ENCODE measurements at places on chromosomes 4 and X.

GRCh38 chr4:6524436-6524835 lies 50.6 kb upstream of the MAN2B2 start:
- DNase-seq: no peak

GRCh38 chrX:49233887-49234555 lies 881 bp upstream of the CACNA1F start:
- DNase-seq: no peak

- DNase-seq: no peak
Observed at GRCh38 chrX:129116676-129117470, 406.4 kb downstream of the SMARCA1 start.

DNA sequence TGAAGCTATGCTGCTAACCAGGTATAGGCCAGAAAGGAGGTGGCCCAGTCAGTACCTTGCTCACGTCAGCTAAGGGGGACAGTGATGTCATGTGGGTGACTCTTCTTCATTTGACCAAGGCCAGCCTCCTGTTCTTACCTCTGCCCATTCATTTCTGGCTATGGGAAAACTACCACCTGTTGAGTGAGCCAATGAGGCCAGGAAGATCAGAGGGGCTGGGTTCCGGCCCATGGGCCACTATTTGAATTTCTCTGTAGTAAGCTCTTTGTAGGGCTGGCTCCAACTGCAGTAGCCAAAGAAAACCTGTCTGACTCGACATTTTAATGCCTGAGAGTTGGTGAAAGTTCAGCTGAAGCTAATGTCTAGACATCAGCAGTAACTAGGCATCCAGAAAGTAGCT lies 102.6 kb downstream of the AKAP4 start:
- DNase-seq: no peak

- DNase-seq: peak; percentile 80
Observed at GRCh38 chrX:53317365-53318069, 36.1 kb upstream of the IQSEC2 start.

DNA sequence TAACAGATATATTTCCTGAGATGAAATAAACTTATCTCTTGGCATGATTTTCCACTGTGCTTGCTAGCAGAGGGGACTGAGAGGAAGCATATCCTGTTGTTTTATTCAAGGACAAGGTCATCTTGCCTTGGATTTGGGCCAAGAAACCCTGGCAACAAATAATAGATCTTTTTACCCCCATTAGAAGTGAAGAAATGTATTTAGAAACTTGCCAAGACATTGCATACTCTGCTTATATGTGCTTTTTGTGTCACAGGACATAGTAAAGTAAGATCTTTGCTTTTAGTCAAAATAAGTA lies 170.2 kb downstream of the RAPGEF2 start:
- DNase-seq: no peak

DNA sequence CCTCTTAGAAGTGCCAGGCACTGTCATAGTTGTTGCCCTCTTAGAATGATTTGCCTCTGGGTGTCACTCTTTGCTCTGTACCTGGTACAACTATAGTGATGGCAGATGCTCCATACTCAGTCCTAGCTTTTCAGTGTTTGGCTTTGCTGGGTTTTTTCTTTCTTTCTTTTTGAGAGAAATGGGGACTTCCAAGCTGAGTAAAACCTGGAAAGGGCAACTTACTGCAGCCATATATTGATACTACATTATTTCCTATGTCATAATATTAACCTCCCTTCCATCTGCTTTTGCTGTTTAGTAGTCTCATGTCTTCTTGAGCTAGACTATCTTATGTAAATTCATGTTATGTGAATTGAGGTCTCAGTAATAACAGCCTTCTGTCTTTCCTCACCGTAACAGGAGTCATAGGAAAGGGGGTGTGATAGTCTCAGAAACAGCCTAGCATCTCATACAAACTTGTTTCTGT lies 49.0 kb downstream of the NIPAL1 start:
- DNase-seq: peak; percentile 32

DNA sequence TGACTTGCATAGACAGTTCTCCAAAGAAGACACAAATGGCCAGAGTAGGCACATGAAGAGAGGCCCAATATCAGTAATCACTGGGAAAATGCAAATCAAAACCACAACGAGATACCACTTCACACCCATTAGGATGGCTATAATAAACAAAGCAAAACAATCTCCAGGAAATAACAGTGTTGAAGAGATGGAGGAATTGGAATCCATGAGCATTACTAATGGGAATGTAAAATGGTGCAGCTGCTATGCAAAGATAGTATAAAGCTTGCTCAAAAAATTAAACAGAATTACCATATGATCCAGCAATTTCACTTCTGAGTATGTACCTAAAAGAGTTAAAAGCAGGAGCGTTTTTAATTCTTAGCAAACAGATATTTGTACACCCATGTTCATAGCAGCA lies 17.0 kb upstream of the TMEM33 start:
- no peak for DNase-seq

GRCh38 chrX:45747905-45748304 lies 547.2 kb upstream of the DIPK2B start:
- no peak for DNase-seq

DNA sequence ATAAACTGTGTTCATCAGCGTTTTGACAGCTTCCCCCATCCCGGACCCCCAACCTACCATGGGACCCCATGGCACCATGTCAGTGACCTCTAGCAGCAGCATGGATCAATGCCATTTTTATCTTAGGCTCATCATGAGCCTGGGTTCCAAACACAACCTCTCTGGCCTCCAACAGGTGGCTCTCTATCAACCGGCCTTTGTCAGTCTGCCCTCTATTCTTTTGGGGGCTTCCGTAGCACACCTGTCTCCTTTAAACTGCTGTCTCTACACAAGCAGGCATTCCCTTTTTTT lies 721 bp upstream of the TMEM150C start:
- DNase-seq: no peak

GRCh38 chr4:147942729-147943128 lies 210.8 kb downstream of the ARHGAP10 start:
- DNase-seq: no peak

All from GM20000 (cell line).